Fibroblast of skin of scalp (primary cell): ENCODE measurements at places on chromosomes 3 and 15.

DNA sequence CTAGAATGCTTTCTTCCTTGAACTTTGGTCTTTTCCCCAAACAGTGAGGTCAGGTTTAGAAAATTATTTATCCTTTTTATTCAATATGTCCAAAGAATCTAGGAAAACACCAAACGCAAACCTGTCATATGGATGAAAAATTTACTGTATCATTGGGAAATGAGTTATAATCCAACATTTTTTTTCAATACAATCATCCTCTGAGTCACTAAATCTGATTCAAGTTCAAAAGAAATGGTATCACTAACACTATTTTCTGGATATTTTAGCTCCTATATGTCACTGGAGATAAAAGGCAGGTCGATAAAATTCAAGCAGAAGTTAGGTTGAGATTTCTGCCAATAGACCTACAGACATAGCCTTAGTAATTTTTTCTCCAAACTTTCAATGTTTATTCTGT lies 591.6 kb upstream of the AGTR1 start:
- peak; percentile 15 for DNase-seq

DNA sequence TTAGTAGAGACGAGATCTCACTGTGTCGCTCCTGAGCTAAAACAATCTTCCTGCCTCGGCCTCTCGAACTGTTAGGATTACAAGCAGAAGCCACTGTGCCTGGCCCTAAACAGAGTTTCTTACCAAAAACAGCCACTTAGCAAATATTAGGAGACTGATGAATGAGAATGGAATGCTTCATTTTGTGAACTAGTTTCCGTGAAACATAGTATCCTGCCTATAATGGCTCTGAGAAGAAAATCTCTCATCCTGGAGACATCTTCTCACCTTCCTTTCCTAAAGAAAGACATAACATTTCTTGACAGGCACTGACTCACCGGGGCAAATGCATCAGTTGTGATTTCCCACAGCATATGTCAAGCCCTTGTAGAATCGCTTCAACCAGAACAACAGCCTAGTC lies 44.9 kb downstream of the GJD2 start:
- DNase-seq: peak; percentile 39

DNA sequence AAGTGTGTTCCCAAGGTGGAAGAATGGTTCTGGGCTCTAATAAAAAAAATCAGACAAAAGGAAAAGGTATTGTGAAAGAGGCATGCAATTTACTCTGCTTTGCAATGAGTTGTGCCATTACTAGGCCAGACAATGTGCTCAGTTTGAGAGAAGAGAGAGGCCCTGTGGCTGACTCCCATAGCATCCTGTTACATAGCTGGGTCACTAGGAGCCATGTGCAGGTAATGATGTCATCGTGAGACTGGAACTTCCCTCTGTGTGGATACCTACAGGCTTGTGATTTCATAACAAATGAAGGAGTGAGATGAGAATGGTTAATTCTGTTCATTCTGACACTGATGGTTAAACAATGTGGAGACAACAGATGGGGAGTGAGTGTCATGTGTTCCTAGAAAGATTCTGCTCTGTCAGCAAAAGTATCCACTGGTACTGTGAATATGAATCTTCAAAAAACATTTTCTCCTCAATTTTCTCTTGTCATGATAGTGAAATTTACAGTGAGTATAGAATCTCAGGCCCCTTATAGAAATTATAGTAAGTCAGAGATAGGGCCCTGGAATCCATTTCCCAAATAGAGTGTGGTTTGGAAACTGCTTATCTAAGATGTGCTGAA lies 648.7 kb upstream of the DPPA4 start:
- no peak for DNase-seq

GRCh38 chr15:90684281-90684680 lies 32.9 kb upstream of the BLM start:
- DNase-seq: no peak

- DNase-seq: no peak
Measured at GRCh38 chr15:92747047-92747446, 91.5 kb upstream of the FAM174B start.

DNA sequence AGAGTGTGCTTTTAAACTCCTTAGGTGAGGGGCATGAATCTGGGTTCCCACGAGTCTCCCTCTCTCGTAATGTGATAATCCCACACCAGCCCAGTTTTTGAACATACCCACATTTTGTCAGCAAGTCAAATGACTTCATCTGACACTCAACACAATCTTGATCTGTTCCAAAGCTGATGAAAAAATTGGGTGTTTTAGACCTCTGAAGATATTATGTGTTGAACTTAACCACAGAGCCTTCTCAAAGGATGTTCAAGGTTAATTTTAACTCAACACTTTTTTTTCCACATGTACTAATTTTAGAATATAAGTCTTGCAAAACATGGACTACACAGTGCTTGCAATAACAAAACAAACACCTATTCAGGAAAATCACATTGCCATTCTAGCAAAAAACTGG lies 123.1 kb downstream of the TGFBR2 start:
- no peak for DNase-seq

- DNase-seq: no peak
Measured at GRCh38 chr3:69463531-69463930, 77.6 kb upstream of the FRMD4B start.

DNA sequence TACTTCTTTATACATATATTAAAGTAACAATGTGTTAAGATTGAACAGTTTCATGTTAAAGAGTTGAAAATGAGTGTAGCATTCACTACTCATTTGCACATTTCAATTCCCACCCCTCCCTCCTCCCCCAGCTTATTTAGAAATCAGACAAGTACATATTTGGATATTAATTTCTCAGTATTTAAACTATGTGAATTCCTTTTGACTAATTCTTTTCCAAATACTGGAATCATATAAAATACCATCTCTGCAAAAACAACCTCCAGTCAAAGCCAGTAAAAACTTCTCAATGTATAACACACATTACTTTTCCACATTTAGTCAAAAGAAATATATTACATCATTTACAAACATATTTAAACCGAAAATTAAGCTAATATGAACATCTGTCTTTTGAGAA lies 25.5 kb upstream of the SHC4 start:
- DNase-seq: peak; percentile 90

DNA sequence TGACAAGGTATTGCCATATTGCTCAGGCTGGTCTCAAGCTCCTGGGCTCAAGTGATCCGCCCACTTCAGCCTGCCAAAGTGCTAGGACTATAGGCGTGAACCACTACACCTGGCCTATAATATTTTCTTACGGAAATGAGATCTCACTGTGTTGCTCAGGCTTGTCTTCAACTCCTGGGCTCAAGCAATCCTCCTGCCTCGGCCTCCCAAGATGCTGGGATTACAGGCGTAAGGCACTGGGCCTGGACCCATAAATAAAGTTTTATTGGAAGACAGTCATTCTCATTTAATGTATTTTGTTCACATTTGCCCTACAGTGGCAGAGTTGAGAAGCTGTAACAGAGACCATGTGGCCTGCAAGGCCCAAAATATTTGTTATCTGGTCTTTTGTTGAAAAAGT lies 142.1 kb downstream of the RBPMS2 start:
- no peak for DNase-seq
